Upper lobe of right lung (tissue), 1 donor: ENCODE measurements at places on chromosomes 4 and X.

- no peak for DNase-seq
These were observed 74.0 kb upstream of the VMA21 start for GRCh38 chrX:151323054-151323453.

DNA sequence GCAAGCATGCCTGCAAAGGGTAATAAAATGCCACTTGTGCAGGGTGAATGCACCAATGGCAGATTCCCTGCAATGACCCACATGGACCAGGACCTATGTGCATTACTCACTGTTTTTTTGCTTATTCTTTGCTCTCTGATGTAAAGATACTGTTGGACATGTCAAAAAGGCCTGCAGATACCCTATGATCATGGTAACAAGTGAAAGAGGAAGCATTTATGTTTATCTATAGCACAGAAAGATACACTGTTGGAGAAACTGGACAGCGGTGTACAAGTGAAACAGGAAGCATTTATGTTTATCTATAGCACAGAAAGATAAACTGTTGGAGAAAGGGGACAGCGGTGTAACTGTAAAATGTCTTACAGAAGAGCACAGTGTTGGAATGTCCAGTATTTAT is 127.5 kb downstream of the PAPSS1 start:
- DNase-seq: no peak

DNA sequence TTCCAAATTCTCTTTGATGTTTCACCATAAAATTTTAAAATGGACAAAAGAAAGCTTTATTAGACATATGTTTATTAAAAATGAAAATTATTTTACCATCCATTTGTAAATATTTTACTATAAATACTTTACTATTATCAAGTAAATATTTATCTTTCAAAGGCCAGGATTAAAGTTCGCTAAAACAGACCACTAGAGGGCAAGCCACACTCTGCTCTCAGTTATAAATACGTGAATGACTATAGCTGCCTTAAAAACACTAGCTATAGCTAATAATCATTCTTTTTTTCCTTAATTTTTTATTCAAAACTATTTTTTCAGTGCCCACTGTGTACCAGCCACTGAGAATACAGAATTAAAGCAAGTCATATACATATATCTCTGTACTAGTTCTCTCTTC is 38.6 kb downstream of the UNC5C start:
- no peak for DNase-seq

- DNase-seq: no peak
These were observed 430 bp downstream of the TRIML1 start for GRCh38 chr4:188139671-188140070.

DNA sequence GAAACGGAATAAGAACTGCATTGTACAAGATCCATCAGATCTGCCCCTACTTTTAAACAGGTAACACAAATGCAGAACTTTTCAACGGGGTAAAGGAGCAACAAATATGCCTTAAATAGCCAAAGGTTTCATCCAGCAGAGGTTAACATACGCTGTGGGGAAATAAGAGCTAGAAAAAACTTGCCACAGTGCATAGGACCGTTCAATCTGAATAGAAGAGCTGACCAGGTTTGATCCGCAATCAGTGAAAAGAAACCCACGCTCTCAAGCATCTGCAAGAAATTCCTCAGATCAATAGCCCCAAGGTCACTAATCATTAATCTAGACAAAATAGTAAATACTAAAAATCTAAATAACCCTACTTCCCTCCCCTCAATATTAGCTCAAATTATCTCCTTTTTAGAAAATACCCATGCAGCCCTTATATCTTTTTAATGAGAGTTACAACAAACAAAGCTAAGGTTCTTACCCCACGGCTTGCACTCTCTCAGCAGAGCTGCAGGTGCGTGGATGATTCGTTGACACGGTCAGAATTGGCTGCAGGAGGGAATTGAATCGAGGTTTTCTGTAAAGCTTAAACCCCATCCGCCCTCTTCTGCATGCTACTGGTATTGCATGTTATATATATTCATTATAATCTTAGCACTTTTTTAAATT is at the start of gene TLR10:
TLR10 (minus strand) TSS at position 539 of the 657 bp plus-strand sequence. CDS start 7,400 bp downstream, outside the sequence.
- no peak for DNase-seq

DNA sequence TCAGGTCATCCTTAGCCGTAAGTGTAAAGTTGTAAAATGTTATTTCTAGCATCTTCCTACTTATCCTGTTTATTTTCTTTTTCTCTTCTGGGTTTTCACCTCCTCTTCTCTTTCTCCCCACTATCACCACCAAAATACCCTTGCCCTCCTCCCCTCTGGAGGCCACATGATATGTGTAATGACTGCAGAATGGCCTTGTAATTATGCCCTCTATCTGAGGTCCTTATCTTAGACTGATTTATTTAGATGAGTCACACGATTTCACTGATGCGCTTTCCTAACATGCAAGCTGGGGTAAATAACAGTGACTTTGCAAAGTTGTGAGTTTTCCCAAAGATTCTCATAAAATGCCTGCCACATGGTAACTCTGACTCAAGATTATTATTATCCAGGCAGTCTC is 231.8 kb upstream of the GPRIN3 start:
- no peak for DNase-seq

DNA sequence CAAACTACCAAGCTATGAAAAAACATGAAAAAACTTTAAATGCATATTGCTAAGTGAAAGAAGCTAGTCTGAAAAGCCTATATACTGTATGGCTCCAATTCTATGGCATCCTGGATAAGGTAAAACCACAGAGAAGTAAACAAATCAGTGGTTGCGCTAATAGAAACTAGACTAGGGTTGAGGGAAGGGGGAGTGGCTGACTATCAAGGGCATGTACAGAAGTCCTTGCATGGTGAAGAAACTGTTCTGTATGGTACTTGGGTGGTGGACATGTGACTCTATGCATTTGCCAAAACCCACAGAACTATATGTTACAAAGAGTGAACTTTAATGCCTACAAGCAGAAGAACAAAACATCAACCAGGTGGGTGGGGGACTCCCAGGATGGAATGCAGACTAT is 96.8 kb downstream of the MTMR1 start:
- no peak for DNase-seq

GRCh38 chr4:182255441-182256190 is 12.4 kb downstream of the TENM3 start:
- no peak for DNase-seq

GRCh38 chrX:119424999-119425398 is 25.9 kb downstream of the SLC25A43 start:
- no peak for DNase-seq

GRCh38 chrX:40761762-40762161 is 26.4 kb upstream of the MED14 start:
- DNase-seq: no peak

DNA sequence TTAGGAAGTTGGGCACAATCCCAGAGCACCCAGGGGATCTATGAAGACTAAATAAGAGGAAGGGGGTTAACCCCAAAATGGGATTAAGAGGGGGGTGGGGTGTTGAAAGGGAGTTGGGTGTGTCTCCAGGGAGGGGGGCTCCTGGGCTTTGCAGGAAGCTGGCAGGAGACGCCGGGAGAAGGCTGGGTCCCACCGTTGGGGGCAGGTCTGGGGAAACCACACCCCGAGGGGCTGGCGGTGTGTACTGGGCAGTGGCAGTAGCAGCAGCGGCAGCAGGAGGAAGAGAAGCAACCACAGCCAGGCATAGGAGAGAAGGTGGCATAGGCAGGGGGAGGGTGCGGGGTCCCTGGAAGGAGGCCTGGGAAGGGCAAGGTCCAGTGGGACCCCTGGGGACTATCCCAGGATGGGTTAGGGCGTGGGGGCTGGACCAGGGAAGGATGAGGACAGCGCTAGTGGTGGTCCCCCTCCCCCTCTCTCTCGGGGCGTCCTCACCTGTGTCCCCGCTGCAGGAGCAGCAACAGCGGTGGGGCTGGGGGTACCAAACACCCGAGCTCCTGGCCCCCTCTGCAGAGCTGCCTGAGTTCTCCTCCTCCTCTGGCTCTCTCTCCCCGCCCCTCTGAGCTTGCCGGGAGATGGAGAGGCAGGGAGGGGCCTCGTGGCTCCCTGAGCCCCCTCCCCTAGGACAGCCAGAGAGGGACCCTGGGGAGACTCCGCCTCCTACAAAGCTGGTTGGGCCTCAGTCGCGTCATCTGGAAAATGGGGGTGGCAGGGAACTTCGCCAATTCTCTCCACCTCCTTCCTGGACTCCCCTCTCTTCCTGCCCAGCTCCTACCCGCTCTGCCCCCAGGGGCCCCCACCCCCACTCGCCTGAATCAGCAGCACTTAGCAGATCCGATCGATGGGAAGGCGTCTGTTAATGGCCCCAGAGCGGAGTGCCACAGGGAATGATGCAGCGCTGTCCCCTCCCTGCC is at the start of gene KCND1:
KCND1 (minus strand) TSS at position 596 of the 971 bp plus-strand sequence. CDS start 1,573 bp downstream, outside the sequence.
- no peak for DNase-seq

GRCh38 chrX:48516285-48516684 is 5.3 kb upstream of the EBP start:
- DNase-seq: no peak

- no peak for DNase-seq
These were observed 52.4 kb downstream of the SCFD2 start for GRCh38 chr4:53313510-53313909.
